Hippocampal formation (tissue), 2 donors: ENCODE measurements at places on chromosomes 4 and X.
A peak's percentile ranks its signal among the peaks of the same experiment; 100 is the strongest.

GRCh38 chr4:6960628-6961412, 51.2 kb downstream of the TBC1D14 start:
- DNase-seq: no peak

DNA sequence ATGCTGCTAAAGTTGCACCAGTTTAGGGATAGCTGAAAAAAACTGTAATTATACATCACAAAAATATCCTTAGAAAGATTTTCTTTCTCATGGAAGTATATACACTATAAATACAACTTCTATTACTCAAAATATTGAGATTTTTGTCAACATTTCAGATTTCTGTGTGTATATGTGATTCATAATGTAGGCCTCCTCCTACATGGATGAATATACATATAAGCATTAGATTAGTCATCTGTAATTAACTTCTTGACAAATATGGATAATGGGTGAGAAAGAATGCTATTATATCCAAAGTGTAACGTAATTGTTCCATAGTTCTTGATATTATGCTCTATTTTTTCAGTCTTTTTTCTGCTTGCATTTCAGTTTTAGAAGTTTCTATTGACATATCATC, 124.9 kb downstream of the CBLL2 start:
- no peak for DNase-seq

- no peak for DNase-seq
These were observed 145.2 kb downstream of the CORIN start for GRCh38 chr4:47692691-47693090.

DNA sequence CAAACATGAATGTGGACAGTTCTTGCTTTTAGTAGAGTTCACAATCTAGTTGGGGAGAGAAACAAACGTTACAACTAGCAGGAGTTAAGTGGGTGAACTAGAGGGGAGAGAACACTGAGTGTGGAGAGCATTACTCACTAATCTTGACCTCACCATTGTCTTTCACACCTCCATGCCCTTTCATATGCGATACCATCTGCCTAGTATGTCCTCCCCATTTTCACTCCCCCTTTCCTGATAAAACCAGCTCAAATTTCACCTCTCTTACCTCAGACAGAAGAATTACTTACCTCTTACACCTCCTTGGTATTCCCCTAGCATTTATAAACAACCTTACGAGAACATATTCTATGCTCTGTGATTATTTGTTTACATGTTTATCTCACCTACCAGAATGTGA, 53.6 kb downstream of the LAS1L start:
- DNase-seq: no peak

DNA sequence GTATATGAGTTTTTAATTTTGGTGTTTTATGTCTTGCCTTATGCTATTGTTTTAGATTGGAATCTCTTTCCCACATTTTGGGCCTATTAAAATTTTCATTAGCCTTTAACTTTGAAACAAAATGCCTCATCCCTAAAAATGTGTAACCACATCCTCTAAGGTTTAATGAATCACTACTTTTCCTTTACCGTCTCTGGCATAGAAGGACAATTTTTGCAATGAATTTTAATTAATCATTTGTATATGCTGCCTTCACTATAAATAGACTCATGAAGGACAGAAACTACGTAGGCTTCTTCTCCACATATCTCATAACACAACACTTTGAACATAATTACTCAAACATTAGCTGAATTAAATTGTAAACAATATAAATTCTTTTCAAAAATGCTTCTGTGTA, 421.5 kb downstream of the NLGN4X start:
- DNase-seq: no peak

- DNase-seq: no peak
These were observed 404.1 kb downstream of the GPM6A start for GRCh38 chr4:175407926-175408325.

GRCh38 chr4:71709961-71710360, 73.9 kb downstream of the GC start:
- no peak for DNase-seq

GRCh38 chr4:175339100-175339707, 421.0 kb downstream of the ADAM29 start:
- DNase-seq: no peak

DNA sequence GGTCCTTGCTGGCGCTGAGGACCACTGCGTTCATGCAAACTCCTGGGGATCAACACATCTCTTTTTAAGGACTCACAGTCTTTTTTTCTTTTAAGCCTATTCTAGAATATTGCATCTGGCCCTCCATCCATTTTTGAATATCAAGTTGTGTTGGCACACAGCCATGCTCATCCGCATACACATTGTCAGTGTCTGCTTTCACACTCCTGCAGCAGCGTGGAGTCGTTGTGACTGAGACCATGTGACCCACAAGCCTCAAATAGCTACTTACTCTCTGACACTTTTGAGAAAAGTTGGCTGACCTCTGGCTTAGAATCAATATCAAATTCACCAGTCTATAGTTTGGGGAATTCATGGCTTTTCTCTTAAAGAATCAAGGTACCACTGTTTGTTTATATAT, 191.8 kb upstream of the S100G start:
- no peak for DNase-seq

DNA sequence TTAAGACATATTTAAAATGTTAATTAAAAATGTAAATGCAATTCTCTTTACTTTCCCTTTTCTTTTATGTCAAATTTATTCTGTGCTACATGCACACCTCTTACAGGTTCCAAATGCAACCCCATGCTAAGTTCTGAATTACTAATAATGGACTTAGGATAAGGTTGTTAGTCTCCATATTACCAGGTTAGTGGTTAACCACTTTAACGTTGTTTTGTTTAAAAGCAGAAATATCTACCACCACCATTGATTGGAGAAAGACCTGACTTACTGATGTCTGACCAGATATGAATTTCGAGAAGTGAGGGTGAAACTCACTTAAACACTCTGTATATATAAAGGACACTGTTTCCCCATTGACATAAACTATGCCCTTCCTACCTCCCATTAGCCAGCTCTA, 6.9 kb upstream of the TRPC3 start:
- DNase-seq: no peak

- no peak for DNase-seq
These were observed 8.7 kb upstream of the MUC7 start for GRCh38 chr4:70463335-70463734.

GRCh38 chr4:135672202-135672601, 1470.6 kb upstream of the PABPC4L start:
- DNase-seq: no peak

DNA sequence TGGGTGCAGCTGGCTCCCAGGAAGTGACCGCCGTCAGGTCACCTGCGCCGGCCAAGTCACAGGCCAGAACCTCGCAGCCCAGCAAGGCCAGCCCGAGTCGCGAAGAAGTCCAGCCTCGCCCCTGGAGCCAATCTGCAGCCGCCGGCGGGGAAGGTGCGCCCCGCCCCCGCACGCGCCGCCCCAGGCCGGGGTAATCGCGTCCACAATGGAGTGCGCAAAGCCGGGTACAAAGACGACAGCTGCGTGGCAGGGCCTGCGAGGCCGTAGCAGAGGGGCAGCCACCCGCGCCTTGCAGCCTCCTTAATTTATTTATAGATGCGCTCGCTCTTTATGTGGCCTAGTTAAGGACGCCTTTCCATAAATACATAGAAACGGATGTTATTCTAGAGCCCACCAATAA, 139.4 kb upstream of the CPEB2 start:
- DNase-seq: no peak

DNA sequence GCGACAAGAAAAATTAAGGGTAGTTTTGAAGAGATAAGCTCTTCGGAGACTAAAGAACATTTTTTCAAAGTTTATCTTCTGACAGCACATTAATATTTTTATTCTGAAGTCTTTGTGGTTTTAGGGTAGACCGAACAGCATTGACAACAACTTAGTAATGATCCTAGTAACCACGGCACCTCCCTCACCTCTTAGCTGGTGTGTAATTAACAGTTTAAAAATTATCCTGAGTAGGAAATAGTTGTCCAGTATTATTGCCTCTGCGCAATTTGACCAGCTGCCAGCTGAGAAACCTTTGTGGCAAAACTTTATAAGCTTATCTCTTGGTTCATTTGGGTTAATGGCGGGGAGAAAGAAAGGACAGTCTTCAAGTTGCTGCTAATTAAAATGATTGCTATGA, 213.6 kb downstream of the CBLL2 start:
- no peak for DNase-seq

DNA sequence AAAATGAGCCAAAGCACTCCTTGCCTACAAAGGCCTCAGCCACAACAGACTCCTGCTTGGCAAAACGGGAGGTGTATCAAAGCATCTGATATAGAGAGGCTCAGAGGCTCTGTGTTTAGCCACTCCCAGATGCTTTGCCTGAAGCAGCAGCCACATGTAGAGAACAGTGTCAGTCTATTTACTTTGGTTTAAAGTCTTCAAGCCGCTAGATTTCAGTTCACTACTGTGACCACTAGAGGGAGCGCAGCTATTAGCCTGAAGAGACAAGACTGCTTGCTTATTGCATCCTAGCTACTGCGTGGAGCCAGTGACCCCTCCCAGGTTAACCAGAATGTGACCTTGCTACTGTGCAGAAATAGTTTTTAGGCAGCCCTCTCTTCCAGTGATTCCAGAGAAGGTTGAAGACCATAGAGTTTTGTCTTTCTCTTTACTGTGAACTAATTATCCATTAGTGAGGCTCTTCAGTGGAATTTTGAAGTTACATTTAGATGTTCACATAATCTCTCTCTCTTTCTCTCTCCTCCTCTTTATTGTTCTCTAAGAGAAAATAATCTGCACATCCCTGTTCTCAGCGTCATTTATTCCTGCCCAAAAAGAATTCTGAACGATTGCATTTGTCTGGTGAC, 39.3 kb downstream of the BMP3 start:
- DNase-seq: peak; percentile 79

DNA sequence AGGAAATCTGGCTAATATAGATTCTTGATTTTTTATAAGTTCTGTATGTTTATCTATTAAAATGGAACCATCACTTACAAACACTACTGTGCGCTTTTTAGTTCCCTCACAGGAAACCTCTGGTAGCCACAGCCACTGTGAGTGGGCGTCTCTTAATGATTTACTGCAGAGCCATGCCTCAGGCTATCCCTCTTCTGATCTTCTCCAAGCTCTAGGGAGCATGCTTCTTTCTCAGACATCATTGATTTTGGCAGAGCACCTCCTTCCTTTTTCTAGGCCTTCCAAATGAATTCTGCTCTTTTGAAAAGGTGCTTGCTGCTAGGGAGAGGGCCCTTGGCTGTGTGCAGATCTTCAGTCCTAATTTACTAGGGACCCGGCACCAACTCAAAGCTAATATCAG, 61.1 kb upstream of the STS start:
- DNase-seq: no peak
